Motor neuron (in vitro differentiated cells): ENCODE measurements at places on chromosomes 1 and 21. TPM values are rescaled to one million over a fixed set of nuclear protein-coding genes. Genes with fewer than 3 reads are reported as not detected.

RNF2 gene
- 48.1 and 51.8 TPM in 2 replicates for total RNA-seq

RASSF5 gene
- total RNA-seq = 4.1 and 4.9 TPM in 2 replicates

MNDA gene
- total RNA-seq = not detected in 2 replicates

EPHA2 gene
- total RNA-seq = 4.8 and 7.1 TPM in 2 replicates

FCGR3A gene
- 1.4 TPM in 1 of 2 replicates, not detected in the other for total RNA-seq

LCE6A gene
- total RNA-seq = 0.87 TPM in 1 of 2 replicates, not detected in the other

MX2 gene
- total RNA-seq = 1.3 and 3.0 TPM in 2 replicates

C1orf116 gene
- total RNA-seq = 0.07 TPM in 2 replicates

HAPLN2 gene
- 3.3 and 6.1 TPM in 2 replicates for total RNA-seq

WNT4 gene
- total RNA-seq = 24.5 and 25.0 TPM in 2 replicates

TMEM59 gene
- total RNA-seq = 114 and 141 TPM in 2 replicates

ADAR gene
- 89.1 and 92.3 TPM in 2 replicates for total RNA-seq

ARHGEF10L gene
- total RNA-seq = 2.5 and 5.8 TPM in 2 replicates

CLDN8 gene
- 0.15 TPM in 1 of 2 replicates, not detected in the other for total RNA-seq

RIPK4 gene
- total RNA-seq = 0.16 and 0.18 TPM in 2 replicates

OR14K1 gene
- total RNA-seq = not detected in 2 replicates

CDK11B gene
- 20.7 and 25.6 TPM in 2 replicates for total RNA-seq

KRTAP19-3 gene
- total RNA-seq = not detected in 2 replicates

SIM2 gene
- total RNA-seq = 0.49 and 0.69 TPM in 2 replicates

BCAN gene
- 3.0 TPM in 2 replicates for total RNA-seq

MX1 gene
- total RNA-seq = 1.9 TPM in 2 replicates

OLIG2 gene
- total RNA-seq = 9.5 and 11.3 TPM in 2 replicates

FAM110D gene
- total RNA-seq = 0.58 and 0.93 TPM in 2 replicates

KCNJ15 gene
- total RNA-seq = 0.14 and 0.16 TPM in 2 replicates

FMO3 gene
- 0.23 and 0.25 TPM in 2 replicates for total RNA-seq

RSPH1 gene
- 1.0 and 1.2 TPM in 2 replicates for total RNA-seq

PWP2 gene
- total RNA-seq = 9.2 and 11.5 TPM in 2 replicates
